ENCODE measurements at places on chromosomes 12 and 14.
A peak's percentile ranks its signal among the peaks of the same experiment; 100 is the strongest.

DNA sequence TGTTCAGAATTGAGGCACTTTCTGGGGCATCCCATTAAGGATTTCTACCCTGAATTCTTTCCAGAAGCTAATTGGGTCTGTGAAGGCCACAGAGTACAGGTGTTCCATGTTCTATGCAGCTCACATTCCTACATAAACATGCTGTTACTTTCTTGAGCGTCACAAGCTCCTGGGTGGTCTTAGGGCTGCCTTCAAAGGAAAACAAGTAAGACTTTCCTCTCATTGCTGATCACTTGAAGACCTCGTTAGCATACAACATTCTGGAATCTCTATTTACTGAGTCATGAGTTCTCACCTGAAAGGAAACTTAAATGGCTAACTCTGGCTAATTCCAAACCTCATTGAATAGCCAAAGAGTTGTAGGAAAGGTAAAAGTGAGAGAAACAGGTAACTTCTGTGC lies 63.0 kb upstream of the HMGA2 start:
- no peak for DNase-seq

DNA sequence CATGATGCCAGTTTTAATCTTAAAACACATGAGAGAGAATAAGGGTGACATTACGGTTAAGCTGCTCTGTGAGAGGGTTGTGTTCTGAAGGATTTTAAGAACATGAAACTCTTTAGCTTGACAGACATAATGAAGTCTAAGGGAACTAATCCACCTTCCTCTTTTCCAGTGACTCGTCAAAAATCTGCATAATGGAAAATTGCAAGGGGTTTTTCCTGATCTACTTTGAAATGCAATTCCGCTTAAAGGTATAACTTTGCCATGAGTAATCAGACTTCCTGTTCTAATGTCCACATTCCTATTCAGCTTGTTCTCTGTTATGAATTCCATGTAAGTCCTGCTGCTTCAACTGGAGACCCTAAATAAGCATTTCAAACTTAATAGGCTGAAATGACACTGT lies at the start of gene ZNF705A:
ZNF705A (plus strand) TSS at position 171 of the 400 bp plus-strand sequence. CDS start 15,611 bp downstream, outside the sequence.
- no peak for DNase-seq

- no peak for DNase-seq
These were observed 35.6 kb downstream of the BMP4 start for GRCh38 chr14:53921027-53921426.

- no peak for DNase-seq
These were observed 31.7 kb downstream of the ATP2A2 start for GRCh38 chr12:110312581-110313360.

DNA sequence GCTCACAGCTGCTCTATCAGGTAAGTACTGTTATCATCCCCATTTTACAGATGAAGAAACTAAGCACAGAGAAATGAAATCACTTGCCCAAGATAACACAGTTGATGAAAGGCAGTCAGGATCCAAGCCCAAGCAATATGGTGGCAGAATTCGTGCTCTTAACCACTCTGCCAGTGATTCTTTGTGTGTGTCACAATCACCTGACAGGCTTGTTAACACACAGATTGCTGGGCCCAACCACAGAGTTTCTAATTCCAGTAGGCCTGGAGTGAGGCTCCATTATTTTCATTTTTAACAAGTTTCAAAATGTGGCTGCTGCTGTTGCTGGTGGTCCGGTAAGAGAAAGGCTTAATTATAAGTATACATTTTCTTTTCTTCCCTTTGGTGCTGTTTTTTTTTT lies 134.2 kb downstream of the TGFB3 start:
- DNase-seq, result no peak

- DNase-seq, result peak; percentile 80
These were observed 41.5 kb downstream of the BCL11B start for GRCh38 chr14:99230208-99231151.

DNA sequence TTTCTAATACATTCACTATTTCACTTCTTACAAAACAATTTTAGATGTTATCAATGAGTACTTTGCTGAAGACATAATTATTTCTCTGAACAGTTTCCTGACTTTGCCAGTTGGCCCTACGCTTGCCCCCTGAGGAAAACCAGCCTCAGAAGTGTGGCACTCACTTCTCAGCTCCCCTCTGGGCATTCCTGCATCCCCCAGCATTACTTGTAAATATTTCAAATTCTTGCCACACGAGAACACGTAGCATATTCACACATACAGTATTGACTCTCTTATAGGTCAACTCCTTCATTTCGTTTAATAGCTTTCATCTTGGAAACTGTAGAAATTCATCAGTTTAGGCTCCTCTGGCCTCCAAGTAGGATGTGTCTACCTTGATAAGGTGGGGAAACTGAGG lies 65.2 kb downstream of the OTX2 start:
- no peak for DNase-seq
